NCI-H2029 treated with DMSO at 0.1 percent for 48 hours (cell line): ENCODE measurements at places on chromosomes 2 and 18.

DNA sequence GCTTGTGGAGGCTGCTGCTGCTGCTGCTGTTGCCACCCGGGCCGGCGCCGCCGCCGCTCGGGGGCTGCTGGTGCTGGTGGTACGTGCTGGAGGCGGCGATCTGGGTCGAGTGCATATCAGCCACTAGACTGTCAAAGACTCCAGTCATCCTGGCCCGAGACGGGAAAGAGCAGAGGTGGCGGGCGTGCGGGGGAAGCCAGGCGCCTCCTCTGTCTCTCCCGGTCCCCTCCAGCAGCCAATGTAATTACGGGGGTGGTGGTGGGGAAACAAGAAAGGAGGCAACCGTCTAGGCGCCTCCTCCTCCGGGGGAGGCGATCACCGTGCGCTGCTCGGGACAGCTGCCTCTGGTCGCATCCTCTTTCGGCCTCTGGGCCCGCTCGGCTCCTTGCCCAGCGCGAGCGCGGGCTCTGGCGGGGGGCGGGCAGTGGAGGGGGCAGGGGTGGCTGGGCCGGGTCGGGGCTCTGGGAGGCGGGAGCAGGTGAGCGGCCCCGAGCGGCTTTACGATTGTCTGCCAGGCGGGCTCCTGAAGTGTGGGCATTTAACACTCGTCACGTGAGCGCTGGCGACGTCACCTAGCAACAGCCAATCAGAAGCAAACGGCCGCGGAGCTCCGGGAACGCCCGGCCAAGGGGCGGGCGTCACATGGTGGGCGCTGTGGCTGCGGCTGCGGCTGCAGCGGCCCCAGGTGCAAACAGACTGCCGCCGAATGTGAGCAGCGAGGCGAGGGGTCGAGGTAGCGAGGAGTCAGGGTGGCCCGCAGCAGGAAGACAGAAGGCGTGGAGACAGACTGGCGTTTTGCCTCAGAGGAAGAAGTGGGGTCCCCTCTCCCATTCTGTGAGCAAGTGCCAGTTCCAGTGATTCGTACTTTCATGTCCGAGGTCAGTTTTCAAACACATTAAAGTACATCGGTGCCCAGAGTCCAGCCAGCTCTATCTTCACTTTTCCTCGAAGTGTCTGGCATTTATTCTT is at the start of gene DLX2:
DLX2 (minus strand) TSS at position 510 of the 969 bp plus-strand sequence; CDS start at position 148, 362 bp downstream.
- DNase-seq = peak; percentile 48

GRCh38 chr2:22449696-22450095 is 935.3 kb upstream of the KLHL29 start:
- no peak for DNase-seq

DNA sequence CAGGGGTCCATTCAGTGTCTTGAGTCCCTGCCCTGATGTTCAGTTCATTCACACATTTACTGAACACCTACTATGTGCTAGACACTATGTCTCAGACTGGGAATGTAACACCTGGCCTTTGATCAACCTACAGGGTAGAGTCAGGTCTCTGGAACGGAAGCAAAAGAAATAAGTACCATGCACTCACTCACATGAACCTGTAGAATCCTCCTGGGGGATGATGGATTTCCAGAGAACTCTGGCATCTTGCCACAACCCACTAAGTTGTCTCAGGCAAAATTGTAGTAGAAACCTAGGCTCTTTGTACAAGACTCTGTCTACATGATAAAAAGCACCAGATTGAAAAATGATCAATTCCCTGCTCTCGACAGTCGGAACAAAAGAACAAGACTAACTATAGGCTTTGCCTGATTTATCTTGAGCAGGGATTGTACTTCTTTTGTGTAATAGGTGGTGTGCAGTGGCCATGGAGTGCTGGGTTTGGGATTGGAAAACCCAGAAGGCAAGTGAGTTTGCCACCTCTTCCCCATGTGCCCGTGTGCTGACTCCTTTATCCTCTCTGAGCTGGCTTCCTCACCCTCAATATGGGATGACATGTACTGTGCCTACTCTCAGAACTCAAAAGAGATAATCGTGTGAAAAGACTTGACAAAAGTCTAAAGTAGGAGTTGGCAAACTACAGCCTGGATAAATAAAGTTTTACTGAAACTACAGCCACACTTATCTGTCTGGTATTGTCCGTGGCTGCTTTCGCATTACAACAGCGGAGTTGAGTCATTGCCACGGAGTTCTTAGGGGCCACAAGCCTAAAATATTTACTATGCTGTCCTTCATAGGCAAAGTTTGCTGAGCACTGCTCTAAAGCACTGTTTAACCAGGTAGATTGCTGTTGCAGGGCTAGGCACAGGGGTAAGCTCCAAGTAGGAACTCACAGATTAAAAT is 4.4 kb downstream of the CAPN14 start:
- no peak for DNase-seq

DNA sequence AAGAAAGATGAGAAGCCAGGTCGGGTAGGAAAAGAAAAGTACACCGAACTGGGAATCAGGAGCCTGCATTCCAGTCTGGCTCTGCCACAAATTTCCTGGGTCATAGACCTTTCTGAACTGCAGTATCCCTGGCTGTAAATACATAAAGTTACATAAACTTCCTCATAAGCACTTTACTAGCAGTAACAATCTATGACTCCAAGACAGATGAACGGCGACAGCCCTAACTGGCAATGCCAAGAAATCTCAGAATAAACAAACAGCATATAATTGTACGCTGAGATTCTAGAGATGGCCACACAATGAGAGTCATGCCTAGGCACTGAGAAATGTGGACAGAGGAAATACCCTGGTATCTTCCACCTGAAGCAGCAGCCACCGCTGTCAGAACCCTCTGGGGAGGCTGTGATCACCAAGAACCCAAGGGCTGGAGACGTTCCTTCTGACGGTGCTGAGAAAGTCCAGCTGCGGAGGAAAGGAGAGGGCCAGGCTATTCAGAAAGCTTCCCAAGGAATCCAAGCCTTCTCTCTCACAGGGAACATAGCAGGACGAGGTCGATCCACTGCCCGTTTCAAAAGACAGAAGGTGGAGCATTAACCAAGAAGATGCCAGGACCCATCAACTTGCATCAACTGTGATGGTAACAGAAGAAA is 89.3 kb upstream of the SLC66A3 start:
- no peak for DNase-seq

DNA sequence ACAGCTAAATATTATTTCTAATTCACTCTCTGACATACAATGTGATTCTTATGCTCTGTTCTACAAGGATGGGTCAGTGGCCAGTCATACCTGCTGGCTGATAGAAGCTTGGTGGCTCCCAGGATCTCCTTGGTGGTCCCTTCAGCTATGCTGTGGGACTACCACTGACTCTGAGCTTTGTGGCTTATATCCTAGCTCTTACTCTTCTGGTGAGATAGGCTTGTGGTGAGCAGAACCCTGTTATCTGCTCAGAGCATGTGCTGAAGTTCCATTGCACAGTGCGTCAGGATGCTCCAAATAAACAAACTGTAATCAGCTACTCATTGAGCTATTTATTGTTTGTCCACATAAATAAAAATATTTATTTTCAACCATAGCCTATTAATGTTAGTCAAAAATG is 51.7 kb downstream of the MFSD6 start:
- no peak for DNase-seq

- DNase-seq = no peak
Observed at GRCh38 chr2:56117764-56118163, 66.0 kb upstream of the CCDC85A start.

- DNase-seq = peak; percentile 1
Observed at GRCh38 chr2:214881647-214882202, 72.2 kb upstream of the BARD1 start.

GRCh38 chr18:7604361-7604760 is 37.2 kb downstream of the PTPRM start:
- no peak for DNase-seq

- DNase-seq = no peak
Observed at GRCh38 chr2:164565359-164565758, 55.9 kb downstream of the GRB14 start.

DNA sequence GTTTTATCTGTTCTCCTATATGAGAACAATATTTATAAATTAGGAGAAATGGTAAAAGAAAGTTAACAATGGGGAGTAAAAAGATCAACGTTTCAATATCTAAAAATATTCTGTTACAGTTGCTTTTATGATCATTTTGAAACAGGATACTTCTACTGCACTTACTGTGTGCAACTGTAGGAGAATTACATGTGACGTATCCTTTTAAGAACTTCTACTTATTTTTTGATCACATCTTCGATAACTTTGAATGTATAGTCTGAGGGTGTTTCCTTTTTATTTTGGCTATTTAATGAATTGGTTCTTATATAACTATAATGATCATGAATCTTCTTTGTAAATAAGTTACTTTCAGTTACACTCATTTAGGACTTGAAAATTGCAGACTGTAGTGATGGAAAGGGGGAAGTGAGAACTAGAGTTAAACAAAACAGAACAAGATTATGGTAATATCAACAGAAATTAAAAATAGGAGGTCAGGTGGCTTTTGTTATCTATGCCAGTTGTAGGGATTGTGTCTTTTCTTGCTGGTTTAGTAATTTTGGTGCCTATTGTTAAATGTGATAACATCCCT is 109.9 kb downstream of the MSTN start:
- DNase-seq = no peak

GRCh38 chr2:144466637-144467036 is 53.3 kb downstream of the ZEB2 start:
- DNase-seq = no peak

DNA sequence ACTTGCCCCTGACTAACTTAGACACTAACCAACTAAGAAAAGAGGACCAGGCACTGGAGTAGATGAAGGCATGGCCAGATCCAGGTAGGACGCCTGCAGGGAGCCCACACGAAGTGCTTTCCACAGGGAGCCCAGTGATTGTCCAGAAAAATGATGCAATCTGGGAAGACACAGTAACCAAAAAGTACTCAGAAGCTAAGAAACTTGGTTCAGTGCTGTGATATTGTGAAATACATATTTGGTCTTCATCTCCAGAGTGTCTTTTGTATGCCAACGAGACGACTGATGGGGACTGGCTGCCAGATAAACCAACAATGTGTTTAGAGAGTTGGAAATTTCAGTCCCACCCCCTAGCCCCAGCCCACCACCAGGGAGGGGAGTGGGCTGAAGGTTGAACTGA is 135.0 kb downstream of the SP3 start:
- DNase-seq = no peak

GRCh38 chr2:190121971-190122370 is 59.4 kb upstream of the MSTN start:
- DNase-seq = no peak

GRCh38 chr2:162365392-162365791 is 21.5 kb downstream of the GCA start:
- DNase-seq = no peak

DNA sequence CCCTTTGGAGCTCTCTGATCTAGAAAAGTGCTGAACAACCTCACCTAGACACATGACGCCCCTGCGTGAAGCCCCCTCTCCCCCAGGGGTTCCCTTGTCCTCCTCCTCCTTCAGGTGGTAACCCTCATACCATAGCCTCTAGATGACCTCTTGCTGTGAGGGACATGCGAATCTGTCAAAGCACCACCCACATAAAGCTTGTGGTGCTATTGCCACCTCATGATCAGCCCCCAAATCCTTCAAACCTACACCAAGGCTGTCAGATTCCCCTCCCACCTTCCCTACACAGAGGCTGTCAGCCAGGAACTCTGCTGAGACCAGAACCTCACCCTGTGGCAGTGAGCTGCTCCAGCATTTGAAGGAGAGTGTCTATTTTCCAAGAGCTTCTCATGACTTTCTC is 43.1 kb upstream of the TEX51 start:
- no peak for DNase-seq

DNA sequence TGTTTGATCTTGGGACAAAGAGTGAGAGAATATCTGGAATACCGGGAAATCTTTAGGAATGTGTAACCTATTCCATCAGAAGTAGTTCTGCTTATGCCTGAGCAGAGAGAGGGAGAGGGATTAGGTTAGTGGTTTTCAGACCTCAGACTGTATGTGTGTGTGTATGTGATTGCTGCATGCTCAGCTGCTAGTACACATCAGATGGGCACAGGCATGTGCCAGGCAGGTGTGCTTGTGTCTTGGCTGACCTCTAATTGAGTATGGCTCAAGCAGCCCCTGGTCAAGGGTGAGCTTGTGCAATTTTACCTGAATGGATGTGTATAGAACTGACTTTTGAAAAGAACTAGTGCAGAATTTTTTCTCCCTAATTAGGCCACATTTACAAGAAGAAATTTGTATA is 91.2 kb downstream of the INSIG2 start:
- no peak for DNase-seq

DNA sequence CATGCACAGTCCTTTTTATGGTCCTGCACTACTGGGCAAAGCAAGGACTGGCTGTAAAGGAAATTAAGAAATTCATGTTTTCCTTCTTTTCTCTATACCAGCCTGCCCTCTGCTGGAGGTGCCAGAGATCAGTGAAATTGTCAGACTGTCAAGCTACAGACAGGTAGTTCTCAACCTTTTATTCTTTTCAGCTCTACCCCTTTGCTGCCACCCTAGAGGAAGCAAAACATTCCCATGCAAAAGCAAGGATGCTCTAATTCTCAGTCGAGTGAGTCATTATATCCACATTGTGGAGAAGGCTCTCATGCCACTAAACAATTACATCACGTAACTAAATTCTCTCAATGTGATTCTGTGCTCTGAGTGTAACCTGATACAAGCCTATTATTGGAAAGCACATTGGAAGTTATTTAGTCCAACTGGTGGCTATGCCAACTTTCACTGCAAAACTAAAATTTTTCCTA is 25.0 kb upstream of the RAPGEF4 start:
- DNase-seq = peak; percentile 74

- no peak for DNase-seq
Observed at GRCh38 chr2:172198908-172199307, 96.2 kb upstream of the DLX2 start.

GRCh38 chr2:48588745-48589144 is 28.9 kb upstream of the GTF2A1L start:
- no peak for DNase-seq

DNA sequence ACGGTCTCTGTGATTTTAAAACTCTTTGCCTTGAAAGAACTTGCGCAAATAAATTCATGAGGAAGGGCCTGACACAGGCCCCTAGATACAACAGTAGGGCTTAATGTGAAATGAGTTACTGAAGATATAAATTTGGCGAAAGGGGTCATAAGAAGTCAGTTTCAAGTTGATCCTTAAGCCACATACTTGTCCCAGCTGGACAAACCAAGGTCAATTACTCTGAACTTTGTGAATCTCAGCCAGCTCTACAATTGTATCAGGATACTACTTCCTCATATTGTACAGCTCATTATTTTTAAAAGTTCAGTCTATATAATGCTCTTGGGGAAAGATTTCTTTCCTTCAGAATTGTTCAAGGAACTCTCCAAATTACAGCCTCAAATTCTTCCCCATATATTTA is 432.8 kb downstream of the METTL4 start:
- DNase-seq = no peak

GRCh38 chr2:43062058-43062457 is 164.3 kb downstream of the ZFP36L2 start:
- no peak for DNase-seq

- no peak for DNase-seq
Observed at GRCh38 chr18:61844726-61845125, 48.1 kb downstream of the RNF152 start.
